ENCODE measurements at places on chromosomes 1 and 21. TPM values are rescaled to one million over a fixed set of nuclear protein-coding genes. Genes with fewer than 3 reads are reported as not detected.

The MYOG gene
- polyA plus RNA-seq: 0.16 TPM

- no peak for DNase-seq
Measured at GRCh38 chr1:18573170-18573569, 57.5 kb upstream of the PAX7 start.

The SEMA4A gene
- 20.8 TPM for polyA plus RNA-seq

The GPR3 gene
- polyA plus RNA-seq: 1.2 TPM

DNA sequence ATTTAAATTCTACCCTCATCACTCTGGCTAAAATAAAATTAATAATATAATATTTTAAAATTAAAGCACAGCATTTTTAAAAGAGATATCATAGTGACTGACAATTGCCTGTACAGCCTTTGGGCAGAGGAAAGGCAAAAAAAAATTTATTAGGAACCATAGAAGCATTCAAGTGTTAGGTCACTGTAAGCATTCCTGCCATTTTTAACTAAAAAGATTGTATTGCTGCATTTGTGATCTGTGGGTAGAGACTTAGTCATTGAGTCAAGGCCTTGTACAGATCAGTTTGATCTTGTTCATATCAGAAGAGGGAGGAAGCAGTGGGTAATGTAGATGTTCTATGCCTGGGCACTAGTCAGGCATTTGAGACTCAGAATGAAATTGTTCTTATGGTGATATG, 109.9 kb downstream of the LYPLAL1 start:
- no peak for DNase-seq

- no peak for DNase-seq
Measured at GRCh38 chr1:206469411-206469932, 804 bp upstream of the IKBKE start.

GRCh38 chr1:221458447-221459156, 283.3 kb downstream of the DUSP10 start:
- no peak for DNase-seq

DNA sequence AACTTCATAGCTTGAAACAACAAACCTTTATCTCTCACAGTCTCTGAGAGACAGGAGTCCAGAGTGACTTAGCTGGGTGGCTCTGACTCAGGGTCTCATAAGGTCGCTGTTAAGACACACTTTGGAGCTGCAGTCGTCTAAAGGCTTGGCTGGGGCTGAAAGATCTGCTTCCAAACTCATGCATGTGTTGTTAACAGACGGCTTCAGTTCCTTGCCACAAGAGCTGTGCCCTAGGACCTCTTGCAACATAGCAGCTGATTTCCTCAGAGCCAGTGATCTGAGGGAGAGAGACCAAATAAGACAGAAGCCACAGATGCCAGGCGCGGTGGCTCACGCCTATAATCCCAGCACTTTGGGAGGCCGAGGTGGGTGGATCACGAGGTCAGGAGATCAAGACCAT, 176.8 kb downstream of the DISC1 start:
- no peak for DNase-seq

GRCh38 chr1:5565281-5566125, 426.7 kb downstream of the NPHP4 start:
- no peak for DNase-seq

DNA sequence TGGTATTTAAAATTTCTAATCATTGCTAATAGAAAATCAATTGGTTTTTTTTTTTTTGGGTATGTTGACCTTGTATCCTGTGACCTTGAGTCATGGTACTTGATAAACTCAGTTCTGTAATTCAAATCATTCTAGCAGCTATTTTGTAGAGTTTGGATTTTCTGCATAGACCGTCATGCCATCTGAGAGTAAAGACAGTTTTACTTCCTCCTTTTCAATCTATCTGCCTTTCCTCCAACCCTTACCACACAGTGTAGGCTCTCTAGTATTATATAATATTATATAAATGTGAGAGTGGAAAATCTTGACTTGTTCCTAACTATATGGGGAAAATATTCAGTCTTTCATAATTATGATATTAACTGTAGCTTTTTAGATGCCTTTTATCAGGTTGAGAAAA, 7.0 kb downstream of the TDRD5 start:
- DNase-seq: no peak

GRCh38 chr1:169363046-169363730, 4.4 kb downstream of the NME7 start:
- no peak for DNase-seq

DNA sequence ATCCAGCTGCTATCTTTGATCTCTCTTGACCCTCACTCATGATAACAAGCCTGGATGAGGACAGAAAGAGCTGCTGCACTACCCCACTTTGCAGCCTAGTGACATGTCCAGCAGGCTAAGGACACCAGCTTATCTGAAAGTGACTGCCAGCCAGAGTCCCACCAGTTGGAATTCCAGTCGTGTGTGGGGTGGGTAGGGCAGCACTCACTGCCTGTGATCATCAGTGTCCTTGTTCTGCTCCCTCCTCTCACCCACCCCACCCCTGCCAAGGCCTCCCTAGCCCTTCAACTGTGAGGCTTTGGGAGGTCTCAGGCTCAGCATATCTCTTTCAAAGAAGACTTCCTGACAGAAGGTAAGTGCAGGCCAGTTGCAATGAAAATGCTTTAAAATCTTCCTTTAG, 15.5 kb upstream of the NMNAT2 start:
- DNase-seq: no peak

Data from left renal cortex interstitium (tissue), 4 donors.